ENCODE measurements at places on chromosomes 4 and X.

GRCh38 chr4:119246177-119246733 is 33.7 kb downstream of the USP53 start:
- DNase-seq, result no peak

DNA sequence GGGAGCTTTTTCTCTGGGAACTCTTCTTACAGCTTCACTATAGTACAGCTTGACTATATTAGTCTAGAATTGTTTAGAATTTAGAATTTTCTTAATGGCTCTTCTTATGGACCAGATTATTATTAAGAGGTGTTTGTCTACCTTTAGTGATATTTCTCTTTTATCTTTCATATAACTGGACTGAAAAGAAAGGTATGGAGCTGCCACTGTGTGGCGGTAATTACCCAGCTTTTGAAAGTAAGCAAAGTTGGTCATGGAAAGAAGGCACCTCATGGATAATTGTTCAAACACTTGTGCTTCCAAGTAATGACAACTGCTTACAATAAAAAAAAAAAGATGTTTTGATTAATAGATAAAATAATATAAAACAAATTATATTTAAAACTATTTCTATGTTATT is 1112.5 kb downstream of the TECRL start:
- DNase-seq, result no peak

GRCh38 chr4:13534344-13535063 is 9.8 kb downstream of the NKX3-2 start:
- DNase-seq, result no peak

- DNase-seq, result no peak
Observed at GRCh38 chr4:182918791-182919302, 1.7 kb upstream of the DCTD start.

DNA sequence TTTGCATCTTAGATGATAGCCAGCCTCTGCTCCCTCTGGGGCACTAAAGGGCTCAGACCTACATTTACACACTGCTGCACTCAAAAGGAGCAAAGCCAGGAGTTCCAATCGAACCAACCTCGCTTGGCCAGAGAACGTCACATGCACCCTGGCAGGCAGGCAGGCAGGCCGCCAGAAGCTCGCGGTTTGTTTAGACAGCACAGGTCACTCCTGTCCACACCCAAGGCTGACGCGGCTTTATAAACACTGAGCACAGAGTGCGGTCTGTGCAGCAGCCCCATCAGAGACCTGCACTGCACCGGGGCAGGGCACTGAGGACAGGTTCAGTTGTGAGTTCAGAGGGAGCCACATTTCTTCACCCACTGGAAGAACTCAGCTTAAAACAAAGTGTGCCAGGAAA is 143.9 kb downstream of the BCOR start:
- no peak for DNase-seq

DNA sequence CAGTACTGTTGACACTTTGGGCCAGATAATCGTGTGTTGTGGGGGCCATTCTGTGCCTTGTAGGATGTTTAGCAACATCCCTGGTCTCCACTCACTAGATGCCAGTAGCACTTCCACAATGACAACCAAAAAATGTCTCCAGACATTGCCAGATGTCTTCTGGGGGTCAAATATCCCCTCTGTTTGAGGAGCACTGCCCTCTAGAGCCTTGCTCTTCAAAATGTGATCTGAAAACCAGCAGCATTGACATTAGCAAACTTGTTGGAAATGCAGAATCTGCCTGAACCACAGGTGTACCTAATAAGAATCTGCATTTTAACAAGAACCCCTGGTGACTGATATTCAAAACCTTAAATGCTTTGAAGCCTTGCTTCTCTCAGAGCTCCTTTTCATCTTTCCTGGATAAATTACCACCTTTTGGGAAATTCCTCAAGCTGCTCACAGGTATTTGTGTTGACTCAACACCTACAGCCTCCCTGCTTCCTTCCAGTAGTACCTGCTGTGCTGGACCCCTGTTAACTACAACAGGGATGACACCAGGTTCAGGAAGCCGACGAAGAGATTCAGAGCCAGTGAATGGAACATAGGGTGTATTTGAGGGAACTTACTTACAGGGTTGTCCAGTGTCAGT is 459.0 kb upstream of the NR3C2 start:
- DNase-seq, result no peak

Data from activated CD4-positive, alpha-beta T cell treated with anti-CD3 and anti-CD28 coated beads, Interleukin-2, amount 50 U/mL, for 1 hour (primary cell).